ENCODE measurements at places on chromosomes 5 and 9.

GRCh38 chr9:136550439-136551289 lies 4.8 kb upstream of the NOTCH1 start:
- DNase-seq = no peak

- no peak for DNase-seq
These were observed 273.2 kb upstream of the MPDZ start for GRCh38 chr9:13552606-13553215.

DNA sequence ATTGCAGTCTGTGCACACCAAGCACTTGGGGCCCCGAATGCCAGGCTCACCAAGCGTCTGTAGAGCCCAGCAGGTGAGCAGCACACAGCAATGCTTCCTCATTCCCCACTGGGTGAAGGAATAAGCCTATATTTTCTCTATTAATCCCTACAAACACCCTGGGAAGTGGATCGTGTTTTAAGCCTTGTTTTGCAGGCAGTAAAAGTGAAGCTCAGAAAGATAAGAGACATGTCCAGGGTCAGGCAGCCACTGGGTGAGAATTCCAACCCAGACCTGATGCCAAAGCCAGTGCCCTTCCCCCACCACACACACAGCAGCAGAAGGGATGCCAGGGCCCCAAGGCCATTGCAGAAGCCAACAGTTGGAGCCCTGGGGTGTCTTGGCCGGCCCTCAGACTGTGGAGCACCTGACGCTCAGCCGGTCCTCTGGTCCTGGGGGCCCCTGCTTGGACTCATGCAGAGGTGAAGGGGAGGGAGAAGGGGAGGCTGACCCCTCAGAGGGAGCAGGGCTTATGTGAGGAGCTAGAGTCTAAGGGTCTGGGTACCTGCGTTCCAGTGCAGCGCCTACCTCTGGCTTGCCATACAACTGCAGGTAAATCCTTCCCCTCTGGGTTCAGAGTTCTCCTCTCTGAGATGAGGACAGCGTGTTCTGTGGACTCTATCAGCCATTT lies 26.3 kb upstream of the SYNPO start:
- no peak for DNase-seq

DNA sequence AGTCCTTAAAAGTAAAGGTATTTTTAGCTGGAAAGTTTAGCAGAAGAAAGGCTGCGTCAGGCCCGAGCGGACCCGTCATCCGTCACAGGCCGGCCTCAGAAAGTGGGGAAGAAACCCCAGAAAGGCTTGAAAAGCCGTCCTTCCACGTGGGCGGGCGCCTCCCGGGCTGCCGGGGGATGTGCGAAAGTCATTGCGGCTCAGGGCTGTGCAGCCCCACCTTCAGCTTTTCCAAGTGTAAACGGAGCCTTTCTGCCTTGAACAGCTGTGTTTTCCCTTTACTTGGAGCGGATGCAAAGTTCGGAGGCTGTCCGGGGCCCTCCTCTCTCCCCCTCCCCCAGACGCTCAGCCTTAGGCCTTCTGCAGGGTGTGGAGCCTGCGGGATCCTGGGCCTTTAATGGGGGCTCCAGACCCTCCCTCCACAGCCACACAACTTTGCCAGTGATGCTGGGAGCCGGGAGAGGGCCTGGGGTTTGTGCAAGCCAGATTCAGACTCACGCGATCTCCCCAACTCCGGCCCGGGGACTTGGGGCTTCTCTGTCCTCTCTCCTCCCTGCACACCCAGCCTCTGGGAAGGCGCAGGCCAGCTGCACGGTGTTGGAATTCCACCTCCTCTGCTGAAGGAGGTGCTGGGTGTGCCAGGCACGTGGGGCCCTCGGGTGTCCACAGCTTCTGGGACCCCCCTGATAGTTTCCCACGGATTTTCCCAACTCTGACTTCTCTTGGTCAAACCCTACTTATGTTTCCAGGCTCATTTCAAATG lies 95.5 kb upstream of the RAPGEF1 start:
- DNase-seq = no peak

DNA sequence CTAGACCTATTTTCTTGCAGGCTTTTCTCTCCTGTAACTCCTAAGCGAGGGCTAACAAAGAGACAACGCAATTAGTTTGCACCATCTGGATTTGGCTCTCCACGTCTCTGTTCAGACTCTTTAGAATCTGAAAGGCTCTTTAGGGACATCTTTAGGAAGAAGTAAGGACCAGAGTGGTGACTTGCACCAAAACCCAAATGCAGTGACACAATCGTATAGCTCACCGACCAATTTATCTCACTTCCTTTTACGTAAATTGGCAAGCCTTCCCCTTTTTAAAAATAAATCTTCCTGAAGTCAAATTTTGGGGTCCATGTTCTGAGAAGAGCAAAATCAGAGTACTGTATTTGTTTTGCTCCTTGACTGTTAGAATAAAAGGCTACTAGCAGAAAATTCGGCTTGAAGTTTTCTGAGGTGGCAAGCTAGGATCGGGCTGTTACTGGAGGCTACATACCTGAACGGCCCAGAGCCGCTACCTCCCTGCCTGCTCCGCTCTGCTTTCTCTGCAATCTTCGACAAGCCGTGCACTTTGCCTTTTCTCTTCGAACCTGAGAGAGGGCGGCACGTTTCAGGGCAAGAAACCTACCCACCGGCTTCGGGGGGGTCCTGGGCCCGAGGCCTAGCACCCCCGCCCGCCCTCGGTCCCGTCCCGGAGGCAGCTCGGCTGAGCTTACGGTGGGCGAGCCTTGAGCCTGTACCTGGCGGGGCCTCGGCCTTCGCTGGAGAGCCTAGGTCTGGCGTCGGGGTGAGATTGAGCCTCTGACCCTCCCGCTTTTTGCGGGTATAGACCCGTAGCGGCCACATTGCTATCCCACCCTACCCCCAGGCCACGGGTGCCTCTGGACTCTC lies 537 bp downstream of the MEIKIN start:
- DNase-seq = no peak

DNA sequence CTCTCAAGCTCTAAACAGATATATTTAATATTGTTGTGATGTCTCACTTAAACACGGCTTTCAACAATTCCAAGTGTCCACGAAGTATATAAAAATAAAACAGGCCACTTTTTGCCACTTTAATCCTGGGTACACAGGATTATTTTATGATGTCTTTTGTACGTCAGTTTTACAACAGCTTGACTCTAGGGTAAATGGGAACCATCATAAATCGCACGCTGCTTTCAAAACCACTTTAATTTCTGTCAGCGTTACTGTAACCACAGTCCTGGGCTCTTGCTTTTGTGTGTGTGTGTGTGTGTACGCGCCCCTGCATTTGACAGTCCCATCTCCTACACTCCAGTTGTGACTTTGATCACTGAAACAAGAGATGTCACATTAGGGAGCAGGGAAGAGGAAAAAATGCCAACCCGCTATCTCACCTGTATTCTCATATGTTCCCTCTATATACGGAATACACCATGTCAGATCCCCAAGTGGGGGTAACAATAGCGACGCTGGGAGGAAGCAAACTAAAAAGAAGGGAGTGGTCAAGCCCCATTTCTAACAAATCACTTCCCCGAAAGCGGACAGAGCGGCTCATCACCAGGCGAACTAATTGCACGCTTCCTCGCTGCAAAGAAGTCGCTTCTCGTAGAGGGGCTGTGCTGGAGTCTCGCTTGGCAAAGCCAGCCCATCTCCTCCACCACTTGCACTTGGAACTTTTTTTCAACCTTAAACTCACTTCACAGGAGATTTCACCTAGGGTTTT lies 1.2 kb downstream of the BNC2 start:
- no peak for DNase-seq

- no peak for DNase-seq
These were observed 184.0 kb upstream of the ACTBL2 start for GRCh38 chr5:57666582-57666981.

Measured in activated CD8-positive, alpha-beta memory T cell treated with anti-CD3 and anti-CD28 coated beads, Interleukin-2, amount 50 U/mL, for 48 hours (primary cell).